ENCODE measurements at places on chromosomes 7 and 10.

- no peak for DNase-seq
Measured at GRCh38 chr7:128103498-128104107, 72.4 kb upstream of the LRRC4 start.

DNA sequence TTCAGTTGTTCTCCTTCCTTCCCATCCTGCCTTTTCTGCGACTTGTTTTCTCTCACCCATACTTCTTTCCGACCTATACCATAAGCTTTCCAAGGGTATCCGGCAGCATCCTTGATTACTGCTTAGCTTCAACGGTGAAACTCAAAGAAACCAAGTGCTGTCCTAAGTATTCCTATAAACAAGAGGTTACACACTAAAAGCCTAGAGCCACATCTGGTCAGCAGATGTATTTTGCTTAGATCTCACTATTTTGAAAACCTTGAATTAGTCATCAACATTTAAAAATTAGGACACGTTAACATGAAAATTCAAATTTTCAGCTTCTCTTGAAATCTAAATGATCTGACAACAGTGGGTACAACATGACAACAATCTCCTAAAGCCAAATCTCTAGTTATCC lies 20.0 kb downstream of the ARHGAP21 start:
- no peak for DNase-seq

GRCh38 chr7:141275350-141275749 lies 201.5 kb downstream of the TMEM178B start:
- DNase-seq, result no peak

GRCh38 chr7:55018361-55019190 lies at the start of gene EGFR:
Gene EGFR, plus strand, starts transcription at chr7:55019017. Its CDS starts 261 bp downstream, at chr7:55019278.
- peak; percentile 40 for DNase-seq

GRCh38 chr7:43164757-43165156 lies 52.3 kb downstream of the HECW1 start:
- no peak for DNase-seq

DNA sequence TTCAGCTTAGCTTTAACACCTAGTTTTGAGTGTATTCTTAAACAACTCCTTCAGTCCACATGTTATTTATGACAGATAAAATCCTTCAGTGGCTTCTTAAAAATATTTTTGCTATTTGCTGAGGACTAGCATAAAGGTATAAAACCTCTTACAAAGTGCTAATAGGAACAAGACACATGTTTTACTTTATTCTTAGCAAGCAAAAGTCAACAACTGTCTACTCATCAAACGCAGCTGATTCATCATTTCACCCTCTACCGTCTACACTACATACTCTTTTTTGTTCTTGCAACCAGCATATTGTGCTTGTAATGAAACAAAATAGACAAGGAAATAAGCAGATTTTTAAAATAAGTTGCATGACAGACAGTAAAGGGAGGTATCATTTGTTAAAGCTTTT lies 319.7 kb downstream of the SNX13 start:
- no peak for DNase-seq

GRCh38 chr7:141145630-141145982 lies 71.7 kb downstream of the TMEM178B start:
- DNase-seq, result no peak

- DNase-seq, result no peak
Measured at GRCh38 chr10:44569193-44570091, 184.5 kb upstream of the CXCL12 start.

DNA sequence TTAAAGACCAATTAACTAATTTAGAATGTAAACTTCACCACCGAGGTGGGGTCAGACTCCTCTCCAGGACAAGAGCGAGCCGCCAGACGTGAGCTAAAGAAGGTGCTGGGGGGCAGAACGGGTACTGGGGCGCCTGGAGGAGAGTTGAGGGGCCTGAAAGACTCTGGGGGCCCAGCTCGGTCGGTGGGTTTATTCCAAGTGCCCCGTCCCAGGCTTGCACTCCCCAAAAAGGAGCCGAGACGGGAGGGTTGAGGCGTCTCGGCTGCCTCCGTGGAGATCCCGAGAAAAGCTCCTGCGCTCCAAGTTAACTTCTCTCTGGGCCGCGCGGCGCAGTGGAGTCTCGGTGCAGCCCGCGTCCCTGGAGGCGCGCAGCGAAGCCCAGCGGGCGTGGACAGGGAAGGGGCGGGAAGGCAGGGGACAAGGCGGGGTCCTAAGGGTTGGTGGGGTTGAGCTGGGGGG lies 553.3 kb downstream of the TFEC start:
- no peak for DNase-seq

- no peak for DNase-seq
Measured at GRCh38 chr10:3872712-3873329, 87.8 kb upstream of the KLF6 start.

GRCh38 chr7:98802088-98802780 lies 67.6 kb downstream of the TMEM130 start:
- no peak for DNase-seq

GRCh38 chr10:62166331-62167131 lies 102.1 kb downstream of the RTKN2 start:
- no peak for DNase-seq

GRCh38 chr7:128361411-128362379 lies at the start of gene PRRT4:
Gene PRRT4, minus strand, starts transcription at chr7:128361690.
- DNase-seq, result no peak

DNA sequence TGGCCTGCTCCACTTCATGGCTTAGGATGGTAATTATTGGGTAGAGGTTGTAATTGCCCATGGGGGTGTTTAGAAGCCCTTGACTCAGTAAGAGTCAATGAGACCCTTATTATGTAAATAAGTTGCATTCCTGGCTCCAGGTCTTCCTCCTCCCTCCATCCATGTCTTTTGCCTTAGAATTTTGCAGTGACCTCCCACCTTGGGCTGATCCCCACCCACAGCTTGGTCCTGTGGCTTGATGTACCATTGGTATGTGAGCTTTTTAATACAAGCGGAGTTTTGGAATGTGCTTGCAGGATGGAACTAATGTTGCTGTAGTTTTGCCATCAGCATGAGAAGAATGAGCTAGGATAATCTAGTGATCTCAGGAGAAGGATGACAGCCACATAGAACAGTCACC lies 73.2 kb upstream of the DGKI start:
- DNase-seq, result no peak

- DNase-seq, result no peak
Measured at GRCh38 chr7:112510001-112510742, 29.4 kb downstream of the LSMEM1 start.

DNA sequence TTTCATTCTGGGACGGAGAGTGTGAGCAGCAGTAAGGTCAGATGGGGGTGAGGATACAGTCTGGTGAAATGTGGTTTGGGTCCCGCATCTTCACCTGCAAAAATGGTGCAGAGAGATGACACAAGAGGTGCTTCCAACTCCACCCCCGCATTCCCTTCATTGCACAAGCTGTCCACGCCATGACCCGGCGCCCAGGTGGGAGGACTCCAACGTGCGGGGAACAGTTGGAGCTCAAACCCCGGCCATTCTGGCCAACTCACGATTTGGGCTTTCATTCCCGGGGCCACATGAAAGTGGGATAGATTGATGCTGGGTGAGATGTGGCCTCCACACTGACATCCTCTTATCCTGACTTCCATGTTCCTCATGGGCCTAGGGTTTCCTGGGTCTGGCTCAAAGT lies 34.6 kb upstream of the ZNF273 start:
- no peak for DNase-seq

DNA sequence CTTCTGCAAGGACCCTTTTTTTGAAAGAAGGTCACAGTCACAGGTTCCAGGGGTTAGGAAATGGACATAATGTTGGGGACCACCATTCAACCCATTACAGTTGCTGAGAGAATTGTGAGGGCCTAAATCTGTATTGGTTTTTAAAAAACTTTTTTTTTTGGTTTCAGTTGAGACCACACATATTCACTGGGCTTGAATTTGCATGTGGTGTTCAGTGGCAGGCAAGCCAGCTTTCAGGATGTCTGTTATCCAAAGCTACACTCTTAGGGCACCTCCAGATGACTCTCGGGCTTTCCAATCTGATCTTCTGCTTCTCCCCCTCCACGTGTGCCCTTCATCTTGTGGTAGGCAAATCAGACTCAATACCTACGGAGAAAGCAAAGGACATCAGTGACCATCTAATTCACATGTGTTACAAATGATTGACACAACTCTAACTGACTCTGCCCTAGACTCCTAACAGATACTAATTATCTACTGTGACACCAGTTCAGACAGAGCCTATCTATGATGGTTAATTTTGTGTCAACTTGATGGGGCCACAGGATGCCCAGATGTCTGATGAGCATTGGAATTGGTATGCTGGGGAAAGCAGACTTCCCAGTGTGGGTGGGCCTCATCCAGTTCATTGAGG lies 93.3 kb upstream of the ELMO1 start:
- no peak for DNase-seq

- no peak for DNase-seq
Measured at GRCh38 chr10:80100116-80100515, 21.7 kb downstream of the TMEM254 start.

GRCh38 chr7:93890464-93891068 lies at the start of gene TFPI2:
Gene TFPI2, minus strand, starts transcription at chr7:93890753. Its CDS starts 75 bp downstream, at chr7:93890678.
- no peak for DNase-seq

- DNase-seq, result peak; percentile 20
Measured at GRCh38 chr10:32367793-32368453, 21.0 kb upstream of the EPC1 start.

DNA sequence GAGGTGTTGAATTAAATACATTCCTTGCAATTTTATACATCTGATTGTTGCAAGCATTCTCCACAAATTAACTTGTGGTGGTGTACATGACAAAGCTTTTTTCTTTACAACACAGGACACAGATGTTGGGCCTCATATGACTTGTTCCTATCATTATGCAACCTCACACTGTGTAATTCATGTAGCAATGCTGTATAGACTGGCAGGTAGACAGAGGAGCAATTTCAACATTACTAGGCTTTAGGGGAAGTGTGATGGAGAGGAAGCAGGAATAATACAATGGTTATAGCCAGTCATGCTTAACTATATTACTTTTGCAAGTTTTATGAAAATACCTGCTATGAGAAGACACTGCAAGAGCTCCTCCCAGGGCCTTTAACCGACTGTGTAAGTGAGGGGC lies 832.1 kb downstream of the CNTNAP2 start:
- DNase-seq, result no peak

GRCh38 chr10:112958275-112958995 lies 8.4 kb downstream of the TCF7L2 start:
- DNase-seq, result no peak

DNA sequence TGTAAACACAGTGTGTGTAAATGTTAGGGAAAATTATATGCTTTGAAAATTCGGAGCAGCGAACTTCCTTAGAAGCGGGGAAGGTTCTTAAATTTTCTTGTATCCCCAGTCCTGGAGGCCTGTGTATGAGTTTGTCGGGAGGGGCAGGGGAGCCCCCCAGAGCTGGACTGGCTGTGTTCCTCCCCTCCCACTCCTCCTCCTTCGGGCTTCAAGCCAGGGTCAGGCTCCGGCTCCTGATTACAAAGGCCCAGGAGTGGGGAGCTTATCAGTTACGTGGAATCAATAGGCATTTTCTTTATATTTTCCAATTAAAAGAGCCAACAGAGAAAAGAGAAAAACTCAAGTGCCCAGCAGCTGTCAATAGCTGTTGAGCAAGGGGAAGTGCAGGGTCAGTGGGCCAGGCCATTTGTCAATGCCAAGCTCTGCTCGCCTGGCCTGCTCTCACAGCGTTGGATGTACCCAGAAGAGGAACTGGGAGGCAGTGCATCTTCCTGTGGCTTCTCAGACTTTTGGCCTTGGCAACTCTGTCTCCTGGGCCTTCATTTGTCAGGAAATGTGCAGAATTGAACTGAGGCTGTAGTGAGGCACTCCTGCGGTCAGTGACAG lies 156.9 kb upstream of the PCBD1 start:
- no peak for DNase-seq

Measured in C1 segment of cervical spinal cord (tissue), 14 donors.